ENCODE measurements at places on chromosomes 3 and 15.
A peak's percentile ranks its signal among the peaks of the same experiment; 100 is the strongest.

- DNase-seq = no peak
These were observed 230.7 kb downstream of the UACA start for GRCh38 chr15:70532531-70533186.

DNA sequence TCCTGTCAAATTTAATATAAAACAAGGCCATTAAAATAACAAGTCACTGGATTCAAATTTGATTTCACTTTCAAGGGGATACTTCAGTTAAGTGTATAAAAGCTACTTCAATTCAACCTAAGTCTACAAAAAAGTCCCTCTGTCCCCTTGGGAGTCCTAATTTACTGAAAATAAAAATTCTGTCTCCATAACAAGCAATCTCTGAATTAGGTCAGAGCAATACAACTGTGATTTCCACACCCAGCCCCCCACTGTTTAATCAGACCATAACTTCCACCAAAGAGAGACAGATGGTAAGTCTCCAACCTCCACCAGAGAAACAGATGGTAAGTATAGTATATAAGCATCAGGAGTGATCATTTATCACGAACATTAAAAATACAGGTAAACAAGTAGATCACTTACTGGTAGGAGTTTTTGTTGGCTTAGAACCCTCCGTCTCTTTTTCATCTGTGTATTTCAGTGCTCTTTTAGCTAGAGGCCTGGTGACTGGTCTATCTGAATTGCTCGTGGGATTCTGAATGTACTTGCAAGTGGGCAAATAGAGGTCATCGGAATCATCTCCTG lies 12.1 kb downstream of the SGO1 start:
- DNase-seq = no peak

GRCh38 chr3:106589311-106589942 lies 720.6 kb upstream of the CBLB start:
- DNase-seq = no peak

DNA sequence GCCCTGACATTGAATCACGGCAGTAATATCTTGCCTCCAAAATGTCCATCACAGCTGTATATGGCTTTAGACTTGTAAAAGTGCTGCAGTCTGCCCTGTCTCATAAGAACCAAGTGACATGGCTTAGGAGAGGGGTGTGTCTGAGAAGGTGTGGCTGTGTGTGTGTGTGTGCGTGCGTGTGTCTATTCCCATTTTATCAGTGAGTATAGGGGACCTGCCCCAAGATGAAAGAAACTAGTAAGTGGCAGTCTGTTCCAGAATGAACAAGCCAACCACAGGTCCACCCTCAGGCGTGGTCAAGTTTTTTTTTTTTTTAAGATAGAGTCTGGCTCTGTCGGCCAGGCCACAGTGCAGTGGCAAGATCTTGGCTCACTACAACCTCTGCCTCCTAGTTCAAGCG lies 5.6 kb upstream of the RHOV start:
- no peak for DNase-seq

DNA sequence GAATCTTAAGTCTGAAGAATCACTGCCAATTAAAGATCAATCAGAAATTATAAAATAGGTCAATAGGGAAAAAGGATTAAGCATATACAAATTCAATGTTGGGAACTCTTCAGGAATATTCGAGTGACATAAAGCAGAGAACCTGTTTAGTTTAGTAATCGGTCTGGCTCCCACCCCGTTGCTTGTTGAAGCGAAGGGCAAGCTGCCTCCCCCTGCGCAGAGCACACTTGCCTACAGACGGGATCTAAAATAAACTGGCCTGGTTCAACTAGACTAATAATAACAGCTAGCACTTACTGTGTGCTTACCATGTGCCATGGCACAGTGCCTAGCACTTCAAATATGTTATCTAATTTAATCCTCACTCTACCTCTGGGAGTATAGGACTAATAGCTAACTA lies 8.6 kb downstream of the SEMA6D start:
- no peak for DNase-seq

DNA sequence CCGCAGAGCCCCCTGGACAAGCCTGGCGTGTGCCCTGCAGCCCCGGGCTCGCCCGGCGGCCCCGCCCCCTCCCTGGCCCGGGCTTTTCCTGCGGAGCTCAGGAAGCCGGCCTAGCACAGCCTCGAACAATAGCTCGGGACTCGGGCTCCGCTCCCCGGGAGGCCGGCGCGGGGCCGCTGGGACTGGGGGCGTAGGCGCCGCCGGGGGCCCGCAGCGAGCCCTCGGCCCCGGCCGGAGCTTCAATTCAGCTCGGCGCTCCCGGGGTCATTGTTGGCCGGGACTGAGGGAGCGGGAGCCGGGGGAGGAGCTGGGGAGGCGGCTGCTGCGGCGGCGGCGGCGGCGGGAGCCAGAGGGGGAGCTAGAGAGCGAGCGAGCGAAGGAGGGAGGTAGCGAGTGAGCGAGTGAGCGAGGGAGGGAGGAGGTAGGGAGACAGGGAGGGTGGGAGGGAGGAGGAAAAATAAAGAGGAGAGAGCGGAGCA lies 41.0 kb upstream of the ROPN1 start:
- peak; percentile 35 for DNase-seq

DNA sequence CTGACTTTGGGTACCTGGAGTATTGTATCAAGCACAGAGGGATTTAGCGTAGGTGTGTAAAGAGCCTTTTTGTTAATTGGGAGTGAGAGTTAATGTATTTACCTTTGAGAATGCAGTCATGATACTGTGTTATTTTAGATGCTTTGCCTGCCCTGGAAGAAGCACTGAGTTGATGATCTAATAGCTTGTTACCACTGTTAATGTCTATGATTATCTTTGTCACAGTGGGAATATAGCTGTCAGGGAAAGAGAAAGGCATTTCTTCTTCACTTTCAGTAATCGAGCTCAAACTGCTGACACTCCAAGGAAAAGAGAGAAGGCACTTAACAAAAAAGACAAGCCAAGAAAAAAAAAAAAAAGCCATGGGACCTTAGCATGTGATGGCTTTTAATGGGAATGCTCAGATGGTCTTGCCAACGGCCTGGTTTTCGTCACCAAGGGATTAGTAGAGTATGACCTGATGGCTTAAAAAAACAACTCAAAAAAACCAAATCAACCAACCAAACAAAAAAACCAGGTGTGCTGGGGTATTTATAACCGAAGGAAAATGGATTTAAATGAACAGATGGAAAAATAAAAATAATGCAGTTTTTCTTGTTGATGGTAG lies 387.4 kb downstream of the PTPRG start:
- no peak for DNase-seq

DNA sequence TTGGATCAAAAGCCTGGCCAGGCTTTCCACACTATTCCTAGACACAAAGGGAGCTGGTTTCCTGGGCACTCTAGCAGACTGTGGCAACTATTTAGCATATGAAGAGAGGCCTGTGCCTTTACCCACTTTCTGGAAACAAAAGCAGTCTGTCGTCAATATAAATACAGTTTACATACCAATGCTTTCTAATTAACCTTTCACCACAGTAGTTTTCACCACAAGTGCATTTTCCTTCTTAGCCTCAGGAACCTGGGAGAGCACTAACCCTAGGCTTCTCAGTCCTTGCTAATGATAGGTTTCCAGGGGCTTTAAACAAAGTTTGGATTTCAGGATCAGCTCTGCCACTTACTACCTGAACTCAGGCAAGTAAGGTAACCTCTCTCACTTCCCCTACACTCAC lies 499.1 kb downstream of the MAGI1 start:
- DNase-seq = no peak

GRCh38 chr15:67017311-67017710 lies 48.1 kb upstream of the SMAD3 start:
- no peak for DNase-seq

DNA sequence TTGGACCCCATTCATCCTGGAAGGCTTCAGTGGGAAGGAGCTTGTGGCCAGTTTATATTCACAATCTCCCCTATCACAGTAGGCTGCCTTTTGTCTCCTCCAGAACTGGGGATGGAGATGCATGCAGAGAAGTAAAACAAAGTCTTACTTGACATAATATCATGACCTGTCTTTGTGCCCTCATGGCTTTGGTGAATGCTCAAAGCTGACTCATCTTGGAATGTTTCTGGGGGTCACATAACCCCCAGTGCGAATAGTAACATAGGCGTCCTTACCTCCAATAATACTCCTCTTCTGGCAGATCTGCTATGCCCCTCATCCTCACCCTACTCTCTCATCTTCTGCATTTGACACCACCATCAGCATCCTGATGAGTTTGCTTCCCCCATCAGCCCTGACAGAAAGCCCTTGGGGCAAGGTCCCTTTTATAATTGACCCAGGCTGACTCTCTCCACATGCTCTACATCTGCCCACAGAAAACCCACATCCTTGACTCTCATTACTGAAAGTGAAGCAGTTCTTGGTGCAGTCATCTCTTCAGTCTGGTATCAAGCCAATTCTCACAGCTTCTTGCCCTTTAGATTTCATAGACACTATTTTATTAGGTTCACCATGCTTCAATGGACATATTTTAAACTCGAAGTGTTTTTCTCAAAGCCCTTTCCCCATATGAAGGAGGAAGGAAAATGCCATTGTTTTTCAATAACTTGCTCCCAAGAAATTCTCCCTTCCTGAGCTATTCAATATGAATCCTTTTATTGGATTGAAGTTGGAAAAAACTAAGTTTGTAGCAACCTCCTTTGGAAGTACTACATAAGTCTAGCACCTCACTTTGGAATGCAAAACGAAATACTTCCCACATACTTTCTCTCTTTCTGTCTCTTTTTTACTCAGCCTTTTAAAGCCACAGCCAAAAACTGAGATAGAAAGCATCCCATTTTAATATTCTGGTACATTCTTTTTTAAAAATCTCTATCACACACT lies 36.6 kb downstream of the OSTN start:
- no peak for DNase-seq

GRCh38 chr3:3089017-3089416 lies 21.2 kb downstream of the IL5RA start:
- DNase-seq = no peak

GRCh38 chr15:88776646-88777045 lies 26.6 kb upstream of the ACAN start:
- DNase-seq = no peak

DNA sequence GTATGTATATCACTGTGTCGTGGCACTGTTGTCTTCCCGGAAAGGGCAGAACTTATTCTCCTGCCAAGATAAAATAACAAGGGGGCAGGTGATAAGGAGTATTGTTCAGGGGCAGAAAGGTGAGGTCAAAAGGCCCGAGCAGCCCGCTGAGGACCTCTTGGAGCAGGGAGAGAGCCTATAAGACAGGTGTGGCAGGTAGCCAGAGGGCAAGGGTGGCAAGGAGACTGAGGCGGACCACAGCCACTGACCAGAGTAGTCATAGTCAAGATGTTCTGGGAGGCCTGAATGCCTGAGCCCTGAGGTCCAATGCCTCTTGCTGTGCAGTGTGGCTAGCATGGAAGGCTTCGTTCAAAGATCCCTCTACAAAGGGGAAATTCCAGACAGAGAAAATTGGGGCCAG lies 172.3 kb upstream of the CHRNA7 start:
- no peak for DNase-seq

DNA sequence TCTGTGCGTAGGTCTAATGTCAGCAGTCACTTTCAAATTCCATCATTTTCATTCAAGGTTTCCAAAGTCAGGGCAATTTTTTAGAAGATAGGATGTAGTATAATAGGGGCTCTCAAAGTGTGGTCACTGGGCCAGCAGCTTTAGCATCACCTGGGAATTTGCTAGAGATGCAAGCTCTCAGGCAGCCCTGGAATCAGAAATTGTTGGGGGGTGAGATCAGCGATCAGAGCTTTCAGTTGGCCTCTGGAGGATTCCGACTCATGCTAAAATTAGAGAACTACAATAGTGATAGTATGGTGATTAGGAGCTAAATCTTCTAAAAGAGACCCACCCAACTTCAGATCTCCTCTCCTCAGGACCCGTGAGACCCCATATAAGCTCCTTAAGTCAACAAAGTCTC lies 2.4 kb upstream of the FRMD4B start:
- DNase-seq = no peak

- DNase-seq = no peak
These were observed 4.0 kb downstream of the CYP8B1 start for GRCh38 chr3:42871592-42872196.

DNA sequence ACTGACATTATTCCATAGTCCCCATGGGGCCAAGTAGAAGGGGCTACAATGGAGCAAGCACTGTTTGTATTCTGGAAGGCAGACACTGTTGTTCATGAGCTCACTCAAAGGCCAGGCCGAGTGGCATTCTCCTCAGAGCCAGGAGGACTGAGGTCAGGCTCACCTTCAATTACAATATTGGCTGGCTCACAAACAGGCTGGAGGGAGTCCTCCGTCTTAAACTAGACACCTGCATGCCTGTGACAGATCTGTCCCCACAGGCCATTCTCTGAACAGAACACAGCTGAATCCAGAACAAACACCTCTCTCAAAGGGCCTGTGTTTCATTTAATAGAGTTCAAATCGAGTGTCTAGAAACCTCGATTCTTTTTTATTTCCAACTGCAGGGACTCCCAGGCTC lies 347.4 kb upstream of the PPP2R3A start:
- no peak for DNase-seq

- DNase-seq = no peak
These were observed 4.4 kb upstream of the FOXB1 start for GRCh38 chr15:59999612-60000112.

- DNase-seq = no peak
These were observed 42.4 kb downstream of the TMEM40 start for GRCh38 chr3:12716605-12717151.

DNA sequence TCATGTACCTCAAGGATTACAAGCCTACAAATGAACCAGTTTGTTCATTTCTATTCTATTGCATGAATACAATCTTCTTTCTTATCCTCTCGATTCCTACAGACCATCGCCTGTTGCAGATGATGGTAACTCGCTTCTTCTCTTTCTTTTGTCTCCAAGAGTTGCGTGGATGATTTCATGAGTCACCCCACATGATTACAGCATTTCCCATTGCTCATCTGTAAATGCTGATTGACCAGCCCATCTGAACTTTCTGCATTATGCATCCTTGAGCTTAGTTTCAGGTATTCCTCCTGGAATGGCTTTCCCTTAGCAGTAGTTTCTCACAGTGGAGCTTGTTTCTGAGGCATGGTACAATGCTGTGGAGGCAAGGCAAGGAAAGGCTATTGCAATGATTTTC lies 109.6 kb upstream of the TOPAZ1 start:
- no peak for DNase-seq

DNA sequence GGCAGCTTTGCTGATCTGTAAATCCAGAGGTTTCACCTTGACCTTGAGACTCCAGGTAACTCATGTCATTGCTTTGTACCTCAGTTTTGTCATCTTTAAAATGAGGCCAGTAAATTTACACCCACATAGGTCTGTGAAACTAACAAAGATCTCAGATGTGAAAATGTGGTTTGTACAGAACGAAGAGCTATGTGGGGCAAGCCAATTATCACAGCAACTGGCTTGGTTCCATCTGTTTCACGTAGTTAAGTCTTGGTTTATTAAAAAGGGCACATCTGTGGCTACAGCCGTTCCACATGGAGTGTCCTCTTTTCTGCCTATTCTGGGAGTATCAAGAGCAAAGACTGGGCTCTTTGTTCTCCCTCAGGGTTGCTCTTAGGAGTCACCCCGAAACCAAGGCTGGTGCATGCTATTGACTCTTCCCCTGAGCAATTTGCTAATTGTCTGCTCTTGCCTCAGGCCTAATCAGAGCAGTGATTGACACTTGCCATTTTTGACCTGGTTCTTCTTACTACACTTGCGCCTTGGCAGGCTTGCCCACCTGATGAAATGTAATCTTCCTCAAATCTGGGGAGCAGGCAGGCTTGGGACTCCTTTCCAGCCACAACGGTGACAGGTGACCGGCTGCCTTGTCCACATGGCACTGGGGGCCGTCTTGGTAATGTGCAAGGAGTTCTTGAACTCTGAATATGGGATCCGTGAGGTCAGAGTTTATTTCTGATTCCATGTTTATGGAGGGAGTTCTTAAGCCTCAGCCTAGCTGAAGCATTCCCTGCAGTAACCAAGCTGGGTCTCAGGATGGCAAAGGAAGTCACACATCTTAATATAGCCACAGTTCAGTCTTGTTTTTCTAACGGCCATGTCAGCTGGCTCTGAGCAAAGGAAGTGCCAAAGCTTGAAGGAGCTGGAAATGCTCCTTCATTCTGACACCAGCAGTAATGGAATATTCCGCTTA lies 40.1 kb downstream of the EAF1 start:
- DNase-seq = no peak

All from activated CD8-positive, alpha-beta memory T cell treated with anti-CD3 and anti-CD28 coated beads for 1 hour (primary cell).